Inflammatory macrophage treated with lipopolysaccharide for 4 hours (primary cell): ENCODE measurements at places on chromosomes 3 and 15.

GRCh38 chr3:136817448-136817847 lies 1.5 kb upstream of the SLC35G2 start:
- DNase-seq = no peak

DNA sequence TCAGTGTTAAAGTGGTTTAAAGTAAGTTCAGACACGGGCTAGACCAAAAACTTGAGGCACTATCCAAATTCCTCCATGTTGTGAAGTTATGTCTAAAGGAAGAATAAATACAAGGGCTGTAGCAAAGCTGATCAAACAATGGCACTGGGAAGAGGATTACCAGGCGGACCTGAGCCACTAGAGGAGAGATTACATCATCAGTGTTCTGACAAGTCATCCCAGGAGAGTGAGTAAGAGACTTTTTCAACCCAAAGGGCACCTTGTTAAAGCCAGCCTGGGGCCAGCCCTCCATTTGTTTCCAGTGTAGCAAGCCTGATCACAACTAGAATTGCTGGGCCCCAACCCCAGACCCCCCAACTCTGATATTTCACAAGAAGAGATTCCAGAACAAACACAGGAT lies 166.9 kb downstream of the DCLK3 start:
- DNase-seq = no peak

DNA sequence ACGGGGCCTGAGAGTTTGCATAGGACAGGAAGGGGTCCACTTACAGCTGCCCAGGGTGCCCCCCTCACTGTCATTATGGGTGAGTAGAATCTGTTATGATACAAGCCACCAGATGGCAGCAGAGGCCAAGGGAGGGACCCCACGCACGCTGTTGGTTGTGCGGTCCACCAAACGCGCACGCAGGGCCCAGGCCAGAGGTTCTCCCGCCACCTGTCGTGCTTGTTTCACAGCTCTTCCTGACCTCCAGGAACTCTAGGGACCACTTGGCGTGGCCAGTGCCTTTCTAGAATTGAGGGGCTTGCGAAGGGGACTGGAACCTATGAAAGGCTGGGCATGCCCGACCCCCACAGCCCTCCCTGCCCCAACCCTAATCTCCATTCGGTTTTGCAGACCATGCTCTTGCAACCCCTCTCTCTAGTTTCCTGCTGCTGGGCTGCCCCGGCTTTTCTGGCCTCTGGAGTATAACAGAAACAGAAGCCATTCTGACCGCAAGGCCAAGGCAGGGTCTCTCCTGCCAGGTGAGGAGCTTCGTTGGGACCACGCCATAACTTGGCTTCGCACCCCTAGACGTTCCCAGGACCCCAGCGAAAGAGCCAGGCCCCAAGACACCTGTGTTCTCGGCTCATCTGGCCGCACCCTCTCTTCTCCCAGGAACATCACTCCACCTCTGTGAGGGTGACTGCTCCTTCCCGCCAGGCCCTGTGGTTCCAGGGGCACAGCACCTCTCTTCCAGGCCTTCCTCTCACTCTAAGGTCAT lies 46.0 kb downstream of the ALDH1L1 start:
- DNase-seq = peak; percentile 30

DNA sequence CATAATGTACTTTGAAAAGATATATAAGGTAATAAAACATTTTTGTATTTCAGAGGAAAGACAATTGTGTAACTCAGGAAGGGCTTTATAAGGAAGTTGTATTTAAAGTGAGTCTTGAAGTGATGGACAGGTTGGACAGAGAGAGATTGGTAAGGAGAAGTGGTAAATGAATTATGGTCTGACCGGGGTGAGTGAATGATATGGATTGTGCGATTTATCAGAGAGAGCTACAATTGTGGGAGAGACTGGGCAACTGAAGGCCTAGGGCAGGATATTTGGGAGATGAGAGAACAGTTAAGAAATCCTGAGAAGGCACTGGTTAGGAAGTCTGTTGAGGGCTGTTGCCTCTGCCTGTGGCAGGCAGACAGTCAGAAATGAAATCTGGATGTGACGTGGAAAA lies 14.8 kb downstream of the IL1RAP start:
- DNase-seq = no peak

GRCh38 chr3:44424758-44425157 lies 52.7 kb downstream of the ZNF445 start:
- DNase-seq = no peak
